Calu3 (cell line): ENCODE measurements at places on chromosomes 5 and 9. TPM values are rescaled to one million over a fixed set of nuclear protein-coding genes. Genes with fewer than 3 reads are reported as not detected.

GRCh38 chr5:127447827-127448226 lies 69.6 kb upstream of the PRRC1 start:
- H3K4me3 ChIP-seq, result no peak overlapping the region
- no peak for DNase-seq
- H3K27me3 ChIP-seq, result peaks cover 8% of the 10 kb centered on the region
- H3K27ac ChIP-seq, result no peak overlapping the region
- no peaks in the 10 kb centered on the region for H3K36me3 ChIP-seq
- peaks cover 8% of the 10 kb centered on the region for H3K4me1 ChIP-seq

DNA sequence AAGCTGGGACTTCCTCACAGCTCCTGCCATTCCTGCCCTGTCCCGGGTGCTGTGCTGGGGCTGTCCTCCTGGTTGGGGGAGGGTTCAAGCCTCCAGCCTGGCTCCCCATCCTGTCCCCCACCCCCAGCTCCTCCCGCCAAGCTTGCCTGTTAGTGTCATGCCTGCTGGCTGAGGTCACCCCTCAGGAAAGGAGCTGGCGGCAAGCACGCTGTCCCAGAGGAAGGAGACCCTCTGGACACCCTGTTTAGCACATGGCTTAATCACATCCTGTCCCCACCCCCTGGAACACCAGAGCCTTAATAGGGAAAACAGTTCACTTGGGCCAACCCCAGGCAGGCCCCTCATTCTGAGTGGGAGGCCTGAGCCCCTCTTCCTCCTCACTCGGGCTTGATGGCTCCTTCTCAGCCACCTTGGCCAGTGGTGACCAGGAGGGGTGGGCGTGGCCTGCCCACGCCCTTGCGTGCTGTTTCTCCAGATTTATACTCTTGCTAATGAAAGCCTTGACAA lies 9.2 kb upstream of the PHYHD1 start:
- peak overlapping the region; percentile 11 for H3K4me3 ChIP-seq
- no peaks in the 10 kb centered on the region for H3K27me3 ChIP-seq
- H3K4me1 ChIP-seq, result peaks cover 18% of the 10 kb centered on the region
- peaks cover 10% of the 10 kb centered on the region for H3K36me3 ChIP-seq
- no peak overlapping the region for H3K27ac ChIP-seq
- peak; percentile 27 for DNase-seq

DNA sequence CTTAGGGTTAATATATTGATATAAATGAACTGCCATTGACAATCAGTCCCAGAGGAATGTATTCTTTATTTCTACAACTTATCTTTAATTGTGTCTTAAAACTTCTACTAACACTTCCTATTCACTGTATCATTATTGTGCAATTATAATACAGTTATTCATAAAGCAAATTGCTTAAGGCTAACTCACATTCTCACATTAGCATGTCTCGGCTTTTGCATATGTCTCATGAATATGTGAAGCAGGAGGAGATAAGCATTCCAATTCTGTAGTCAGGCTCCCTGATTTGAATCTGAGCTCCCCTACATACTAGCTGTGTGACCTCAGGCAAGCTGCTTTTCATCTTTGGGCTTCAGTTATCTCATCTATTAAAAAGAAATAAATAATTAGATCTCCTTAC lies 45.4 kb downstream of the PLGRKT start:
- H3K27me3 ChIP-seq, result no peaks in the 10 kb centered on the region
- H3K27ac ChIP-seq, result no peak overlapping the region
- no peak overlapping the region for H3K4me3 ChIP-seq
- DNase-seq, result no peak
- H3K36me3 ChIP-seq, result no peaks in the 10 kb centered on the region

- H3K27me3 ChIP-seq, result no peaks in the 10 kb centered on the region
- H3K27ac ChIP-seq, result no peak overlapping the region
- peaks cover 69% of the 10 kb centered on the region for H3K4me1 ChIP-seq
- no peak overlapping the region for H3K4me3 ChIP-seq
- no peak for DNase-seq
Observed at GRCh38 chr5:95956021-95956899, 5.4 kb downstream of the ELL2 start.

DNA sequence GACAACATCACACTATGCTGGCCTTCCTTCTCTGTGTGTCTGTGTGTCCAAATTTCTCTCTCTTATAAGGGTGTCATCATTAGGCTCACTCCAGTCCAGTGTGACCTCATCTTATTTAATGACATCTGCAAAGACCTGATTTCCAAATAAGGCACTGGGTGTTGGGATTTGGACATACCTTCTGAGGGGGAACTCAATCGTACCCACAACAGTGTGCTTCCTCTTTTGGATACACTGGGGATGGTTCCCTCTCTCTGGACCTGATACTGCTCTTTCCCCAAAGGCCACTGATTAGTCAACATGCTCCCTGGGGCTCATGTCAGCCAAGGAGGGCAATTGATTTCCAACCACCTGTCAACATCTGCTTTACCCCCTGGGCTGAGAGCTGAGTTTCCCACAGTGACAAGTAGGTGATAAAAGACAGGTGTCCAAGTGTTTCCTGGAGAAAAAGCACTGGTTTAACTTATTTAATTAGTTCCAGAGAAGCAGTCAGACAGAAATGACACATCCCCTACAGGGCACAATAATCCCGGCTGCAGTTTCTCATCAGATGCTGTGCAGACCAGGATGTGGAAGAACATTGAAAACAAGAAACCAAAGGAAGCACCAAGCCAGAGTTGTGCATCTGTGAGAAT lies 17.8 kb upstream of the CEP72 start:
- H3K36me3 ChIP-seq, result no peaks in the 10 kb centered on the region
- H3K4me1 ChIP-seq, result peaks cover 10% of the 10 kb centered on the region
- DNase-seq, result no peak
- peaks cover 90% of the 10 kb centered on the region for H3K27me3 ChIP-seq

DNA sequence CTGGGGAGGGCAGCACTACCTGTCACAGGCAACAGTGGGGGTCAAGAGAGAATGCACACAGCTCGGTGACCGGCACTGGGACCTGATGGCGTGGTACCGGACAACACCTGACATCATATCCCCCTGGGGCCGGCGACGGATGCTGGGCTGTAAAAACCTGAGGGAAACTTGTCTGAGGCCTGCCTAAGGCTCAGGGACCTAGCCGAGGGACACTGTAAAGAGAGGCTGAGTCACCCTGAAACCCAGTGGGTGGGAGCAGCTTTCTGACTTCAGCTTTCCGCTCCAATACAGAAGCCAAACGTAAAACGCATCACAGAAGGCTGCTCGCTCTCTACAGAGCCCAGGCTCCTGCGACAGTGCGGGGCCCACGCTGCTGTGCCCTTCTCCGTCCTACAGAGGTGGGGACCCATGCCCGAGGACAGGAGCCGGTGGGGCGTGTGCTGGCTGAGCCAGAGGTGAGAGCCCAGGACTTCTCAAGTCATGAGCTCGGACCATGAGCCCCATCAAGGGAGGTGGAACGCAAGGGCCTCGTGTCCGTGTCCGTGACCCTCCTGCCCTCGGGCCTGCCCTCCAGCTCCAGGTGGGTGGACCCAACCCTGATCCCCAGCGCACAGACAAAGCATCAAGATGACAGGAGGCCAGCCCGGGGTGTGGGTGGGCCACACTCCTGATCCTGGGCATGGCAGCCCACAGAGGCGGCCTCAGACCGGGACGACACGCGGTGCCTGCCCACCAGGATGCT lies 5.3 kb downstream of the RALGDS start:
- peaks cover 4% of the 10 kb centered on the region for H3K36me3 ChIP-seq
- H3K27me3 ChIP-seq, result no peaks in the 10 kb centered on the region
- no peak for DNase-seq

Gene CHMP5
- 49.6 and 63.7 TPM in 2 replicates for total RNA-seq

Gene MAMDC2
- 0.26 and 0.29 TPM in 2 replicates for total RNA-seq

Gene FAT2
- total RNA-seq, result not detected in 2 replicates

Gene ENTREP1
- total RNA-seq, result 1.8 and 3.1 TPM in 2 replicates
